ENCODE measurements at places on chromosomes 7 and 10.

- DNase-seq = no peak
Observed at GRCh38 chr7:74343281-74344131, 54.3 kb downstream of the CLIP2 start.

GRCh38 chr7:134431815-134432214 is 27.1 kb downstream of the AKR1B1 start:
- no peak for DNase-seq

DNA sequence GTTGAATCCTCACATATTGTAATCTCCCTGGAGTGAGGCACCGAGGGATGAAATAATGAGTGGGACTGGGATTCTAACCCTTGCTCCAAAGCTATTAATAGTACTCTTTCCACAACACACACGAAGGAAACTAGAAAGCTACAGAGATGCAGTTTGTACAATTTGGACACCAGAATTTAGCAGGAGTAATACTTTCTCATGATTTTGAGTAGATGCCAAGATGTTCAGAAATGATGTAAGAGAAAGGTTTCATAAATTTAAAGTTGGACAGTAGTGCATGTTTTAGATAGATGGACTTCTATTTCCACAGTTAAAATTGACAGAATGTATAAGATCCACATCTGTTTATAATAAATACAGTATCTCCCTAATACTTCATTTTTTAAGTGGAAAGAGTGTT is 46.5 kb downstream of the PRR15 start:
- DNase-seq = no peak

- peak; percentile 48 for DNase-seq
Observed at GRCh38 chr7:128117691-128118090, 86.5 kb upstream of the LRRC4 start.

DNA sequence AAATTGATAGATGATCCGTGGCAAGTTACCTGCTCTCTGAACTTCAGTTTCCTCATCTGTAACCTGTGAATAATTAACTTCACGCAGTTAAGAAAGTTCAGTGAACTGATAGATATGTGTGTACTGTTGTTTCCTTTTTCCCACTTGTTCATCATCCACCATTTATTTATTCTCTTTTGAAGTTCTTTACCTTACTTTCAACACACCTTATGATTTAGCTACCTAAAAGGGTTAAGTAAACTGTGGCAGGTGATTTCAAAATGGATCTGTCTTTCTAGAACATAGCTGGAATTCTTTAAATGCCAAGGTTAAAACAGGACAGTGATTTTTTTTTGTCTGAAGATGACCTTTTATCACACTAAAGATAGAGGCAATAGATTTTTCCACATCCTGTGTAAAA is 27.4 kb upstream of the MALRD1 start:
- DNase-seq = no peak

DNA sequence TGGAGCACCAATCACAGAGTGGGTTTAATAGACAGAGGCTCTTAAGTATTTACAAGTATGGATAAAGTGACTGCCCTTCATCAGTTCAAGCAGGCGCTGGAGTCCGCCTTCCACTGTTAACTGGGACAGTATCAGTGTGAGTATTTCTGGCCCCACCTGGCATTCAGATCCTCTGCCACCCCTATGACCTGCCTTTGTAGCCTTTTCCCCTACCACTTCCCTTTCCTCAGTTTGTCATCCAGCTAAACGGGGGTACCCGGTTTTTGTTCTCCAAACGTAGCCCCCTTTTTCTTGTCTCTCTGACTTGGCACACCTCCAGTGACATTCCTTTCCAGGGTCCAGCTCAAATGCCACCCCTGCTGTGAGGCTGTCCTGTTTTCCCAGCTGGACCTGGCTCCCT is 134.4 kb downstream of the SNX10 start:
- no peak for DNase-seq

GRCh38 chr7:135789956-135790355 is 41.3 kb upstream of the FAM180A start:
- no peak for DNase-seq
